SHP77 (cell line): ENCODE measurements at places on chromosomes 16 and 17.

- DNase-seq: no peak
These were observed 13.7 kb upstream of the RPL13 start for GRCh38 chr16:89546781-89547180.

DNA sequence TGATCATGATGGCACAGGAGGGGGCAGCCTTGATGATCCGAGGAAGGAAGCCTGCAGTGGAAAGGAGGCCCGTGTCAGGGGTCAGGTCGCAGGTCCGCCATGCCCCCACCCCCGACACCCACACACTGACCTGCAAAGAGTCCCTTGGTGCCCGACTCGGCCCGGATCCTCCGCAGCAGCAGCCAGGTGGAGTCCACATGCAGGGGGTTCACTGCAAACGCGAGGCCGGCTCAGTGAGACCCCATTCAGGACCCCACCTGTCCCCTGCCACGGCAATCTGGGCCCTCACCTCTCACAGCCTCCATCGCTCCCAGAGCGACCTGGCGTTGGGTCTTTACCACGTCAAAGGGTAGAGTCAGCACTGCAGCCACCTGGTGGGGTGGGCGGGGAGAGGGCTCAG, 4.6 kb downstream of the SLC25A39 start:
- no peak for DNase-seq

DNA sequence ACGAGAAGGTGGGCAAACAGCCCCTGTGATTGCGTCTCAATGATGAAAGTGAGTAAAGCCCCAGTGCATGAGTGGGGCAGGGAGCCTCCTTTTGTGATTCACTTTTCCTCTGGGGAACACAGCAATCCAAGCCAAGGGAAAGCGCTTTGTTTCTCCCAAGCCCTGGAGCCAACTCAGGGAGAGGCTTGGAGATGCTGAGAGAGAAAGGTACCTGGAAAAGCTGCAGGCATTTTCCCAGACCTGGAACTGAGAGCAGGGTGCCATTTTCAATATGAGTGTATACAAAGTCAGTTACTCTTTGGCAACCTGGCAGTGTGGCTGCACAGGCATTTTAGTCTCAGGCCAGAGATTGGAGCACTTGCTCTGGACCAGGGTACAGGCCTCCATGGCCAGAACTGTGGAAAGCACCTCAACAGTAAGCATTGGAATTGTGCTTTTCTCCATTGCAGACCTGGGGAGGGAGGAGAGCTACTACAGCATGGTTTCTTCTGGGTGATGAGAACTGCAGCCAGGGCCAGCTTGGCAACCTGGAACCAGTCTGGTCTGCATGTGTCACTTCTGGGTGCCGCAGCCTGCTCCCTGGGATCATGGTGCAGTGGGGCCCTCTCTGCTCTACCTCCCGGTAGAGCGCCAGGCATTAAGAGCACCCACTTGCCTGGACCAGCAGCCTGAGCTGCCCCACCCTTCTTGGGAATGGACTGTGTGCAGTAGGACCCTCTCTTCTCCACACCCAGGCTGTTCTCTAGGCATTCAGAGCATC, 89.0 kb upstream of the CDH5 start:
- no peak for DNase-seq

DNA sequence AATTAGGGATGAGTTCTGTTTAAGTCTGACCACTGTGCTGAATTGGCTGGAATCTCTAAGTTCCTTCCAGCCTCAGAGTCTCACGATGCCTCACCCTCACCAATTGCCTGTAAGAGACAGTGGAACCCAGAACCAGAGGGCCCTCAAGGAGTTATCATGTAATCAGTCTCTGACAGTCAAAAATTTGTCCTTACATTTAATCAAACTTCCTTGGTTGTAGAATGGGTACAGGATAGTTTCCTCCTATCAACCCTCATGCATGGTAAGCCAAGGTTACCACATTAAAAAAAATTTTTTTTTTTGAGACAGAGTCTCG, 83.2 kb downstream of the CDK5R1 start:
- DNase-seq: no peak

DNA sequence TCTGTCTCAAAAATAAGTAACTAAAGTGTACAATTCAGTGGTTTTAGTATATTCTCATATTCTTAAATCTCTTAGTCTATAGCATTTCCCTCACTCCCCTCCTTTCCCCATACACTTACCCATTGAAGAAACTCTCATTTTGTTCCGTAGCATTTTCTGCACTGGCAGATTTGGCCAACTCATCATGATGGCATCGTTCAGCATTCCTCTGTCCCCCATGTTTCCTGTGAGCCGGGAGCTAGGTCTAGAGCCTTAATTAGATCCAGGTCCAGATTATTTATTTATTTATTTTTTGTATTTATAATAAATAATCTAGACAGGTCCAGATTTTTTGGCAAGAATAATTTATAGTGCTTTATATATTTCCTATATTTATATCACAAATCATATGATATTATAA, 31.0 kb downstream of the HEATR3 start:
- DNase-seq: no peak

GRCh38 chr17:17231621-17232302, 5.2 kb downstream of the FLCN start:
- DNase-seq: no peak

GRCh38 chr16:77531752-77532151, 96.9 kb upstream of the ADAMTS18 start:
- peak; percentile 8 for DNase-seq

DNA sequence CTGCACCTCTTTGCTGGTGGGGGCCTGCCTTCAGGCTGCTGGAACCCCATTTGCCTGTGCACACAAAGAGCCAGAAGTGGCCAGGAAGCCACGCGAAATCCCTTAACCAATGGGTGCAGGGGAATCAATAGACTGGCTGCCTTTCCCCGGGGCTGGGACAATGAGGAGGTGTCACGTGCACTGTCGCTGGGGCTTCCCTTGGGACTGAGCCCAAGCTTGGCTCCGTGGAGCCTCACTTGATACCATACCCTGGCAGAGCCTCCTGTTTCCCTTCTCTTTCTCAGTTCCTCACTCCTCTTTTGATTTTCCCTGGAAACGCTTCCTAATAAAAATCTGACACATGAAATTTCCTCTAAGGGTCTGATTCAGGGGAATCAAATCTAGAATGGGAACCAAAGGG, 38.8 kb upstream of the C16orf82 start:
- no peak for DNase-seq

- peak; percentile 4 for DNase-seq
These were observed 93.4 kb upstream of the TNRC6A start for GRCh38 chr16:24635900-24636610.
